ENCODE measurements at places on chromosomes 1 and 21. TPM values are rescaled to one million over a fixed set of nuclear protein-coding genes. Genes with fewer than 3 reads are reported as not detected.

- no peak for DNase-seq
These were observed 15.5 kb downstream of the IFNGR2 start for GRCh38 chr21:33418691-33419090.

GRCh38 chr1:77468257-77468948, 186.6 kb downstream of the AK5 start:
- DNase-seq: no peak

DNA sequence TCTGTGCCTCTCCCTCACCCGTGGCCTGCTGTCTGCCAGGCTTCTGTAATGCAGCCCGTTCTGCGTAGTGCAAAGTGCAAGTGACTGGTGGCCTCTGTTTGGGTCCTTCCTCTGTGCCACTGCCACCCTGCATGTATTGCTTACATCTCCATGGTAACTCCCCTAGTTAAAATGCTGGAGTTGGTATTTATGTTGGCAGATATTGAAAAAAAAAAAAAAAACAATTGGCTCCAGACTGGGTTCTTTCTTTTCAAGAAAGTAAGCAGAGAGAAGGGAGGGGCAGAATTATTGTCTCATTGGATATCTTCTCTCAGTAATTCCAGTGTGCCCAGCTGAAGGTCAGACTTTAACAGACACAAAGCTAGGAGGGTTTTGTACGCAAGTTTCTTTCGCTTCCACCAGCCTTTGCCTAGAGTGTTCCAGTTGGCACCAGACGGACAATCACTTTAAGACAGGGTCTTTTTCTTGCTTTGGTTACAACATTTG, 242.3 kb downstream of the PBX1 start:
- DNase-seq: no peak

Gene UBE2U
- not detected for total RNA-seq

Gene ATXN7L2
- 5.4 TPM for total RNA-seq
